ENCODE measurements at places on chromosomes 5 and 9.
A peak's percentile ranks its signal among the peaks of the same experiment; 100 is the strongest.

DNA sequence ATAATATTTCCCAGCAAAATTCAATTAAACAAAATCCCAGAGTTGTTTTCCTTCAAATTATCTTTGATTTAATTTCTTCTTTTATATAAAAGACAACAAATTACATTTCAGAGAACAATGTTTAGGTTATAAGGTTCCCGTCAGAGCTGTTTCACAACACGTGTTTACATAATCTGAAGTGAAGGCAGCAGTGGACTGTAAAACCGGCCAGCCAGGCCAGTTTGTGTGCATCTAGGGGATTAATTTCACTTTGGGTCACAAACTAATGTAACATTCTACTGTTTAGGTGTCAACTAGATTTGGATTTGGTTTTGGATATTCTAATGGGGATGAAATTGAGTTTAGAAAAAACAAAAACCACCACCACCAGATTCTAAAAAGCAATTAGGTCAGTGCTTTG is 86.5 kb upstream of the PLPP1 start:
- no peak for DNase-seq

GRCh38 chr9:36623280-36623679 is 50.6 kb downstream of the MELK start:
- DNase-seq = no peak

GRCh38 chr5:67160985-67161384 is 35.6 kb downstream of the CD180 start:
- no peak for DNase-seq

DNA sequence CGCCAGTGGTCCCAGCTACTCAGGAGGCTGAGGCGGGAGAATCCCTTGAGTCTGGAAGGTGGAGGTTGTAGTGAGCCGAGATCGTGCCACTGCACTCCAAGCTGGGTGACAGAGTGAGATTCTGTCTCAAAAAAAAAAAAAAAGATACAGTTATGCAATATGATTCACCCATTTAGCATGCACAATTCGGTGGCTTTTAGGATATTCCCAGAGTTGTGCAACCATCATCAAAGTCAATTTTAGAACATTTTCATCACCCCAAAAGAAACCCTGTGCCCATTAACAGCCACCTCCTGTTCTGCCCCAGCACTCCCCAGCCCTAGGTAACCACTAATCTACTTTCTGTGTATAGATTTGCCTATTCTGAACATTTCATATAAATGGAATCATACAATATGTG is 4.3 kb upstream of the DHFR start:
- no peak for DNase-seq

- no peak for DNase-seq
Observed at GRCh38 chr5:168784454-168784853, 205.3 kb upstream of the PANK3 start.

DNA sequence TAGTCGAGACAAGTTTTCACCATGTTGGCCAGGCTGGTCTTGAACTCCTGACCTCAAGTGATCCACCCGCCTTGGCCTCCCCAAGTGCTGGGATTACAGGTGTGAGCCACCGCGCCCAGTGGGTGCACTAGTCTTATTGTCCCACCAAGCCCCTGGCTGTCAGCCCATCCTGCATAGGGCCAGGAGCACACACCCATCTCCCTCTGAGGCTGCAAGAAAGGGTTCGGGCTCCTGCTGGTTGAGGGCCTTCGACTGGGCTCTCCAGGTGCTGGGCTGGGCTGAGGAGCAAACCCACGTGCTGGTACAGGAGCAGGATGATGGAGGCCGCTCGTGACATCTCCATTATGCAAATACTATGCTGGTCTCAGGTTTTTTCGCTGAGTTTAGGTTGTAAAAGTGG is 25.1 kb upstream of the RNF130 start:
- DNase-seq = no peak

DNA sequence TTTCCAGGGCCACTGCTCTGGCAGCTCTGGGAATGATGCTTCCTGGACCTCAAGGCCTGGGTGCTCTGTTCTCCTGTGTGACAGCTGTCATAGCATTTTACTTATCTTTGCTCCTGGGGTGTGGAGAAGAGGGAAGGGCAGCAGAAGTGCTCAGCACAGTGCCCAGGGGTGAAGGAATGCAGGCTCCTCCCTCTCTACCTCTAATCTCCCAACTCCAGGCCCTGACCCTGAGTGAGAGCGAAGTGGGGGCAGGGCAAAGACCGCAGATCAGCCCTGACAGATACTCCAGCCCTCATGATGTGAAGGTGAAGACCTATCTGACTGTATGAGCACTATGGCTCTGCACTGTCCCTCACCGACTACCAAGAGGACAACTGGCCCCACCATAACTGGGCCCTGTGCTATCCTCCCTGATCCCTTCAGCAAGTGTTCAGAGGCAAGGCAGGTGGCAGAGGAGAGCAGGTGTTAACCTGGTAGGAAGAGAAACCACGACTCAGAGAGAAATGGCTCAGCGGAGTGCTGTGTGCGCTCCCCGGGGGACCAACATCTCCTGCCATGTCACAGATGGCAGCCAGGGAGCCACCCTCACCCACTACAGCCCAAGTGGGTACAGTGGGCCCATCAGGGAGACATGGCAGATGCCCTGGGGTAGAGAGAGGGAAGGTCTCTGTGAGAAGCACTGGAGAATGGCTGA is 16.8 kb downstream of the ACSL6 start:
- no peak for DNase-seq

DNA sequence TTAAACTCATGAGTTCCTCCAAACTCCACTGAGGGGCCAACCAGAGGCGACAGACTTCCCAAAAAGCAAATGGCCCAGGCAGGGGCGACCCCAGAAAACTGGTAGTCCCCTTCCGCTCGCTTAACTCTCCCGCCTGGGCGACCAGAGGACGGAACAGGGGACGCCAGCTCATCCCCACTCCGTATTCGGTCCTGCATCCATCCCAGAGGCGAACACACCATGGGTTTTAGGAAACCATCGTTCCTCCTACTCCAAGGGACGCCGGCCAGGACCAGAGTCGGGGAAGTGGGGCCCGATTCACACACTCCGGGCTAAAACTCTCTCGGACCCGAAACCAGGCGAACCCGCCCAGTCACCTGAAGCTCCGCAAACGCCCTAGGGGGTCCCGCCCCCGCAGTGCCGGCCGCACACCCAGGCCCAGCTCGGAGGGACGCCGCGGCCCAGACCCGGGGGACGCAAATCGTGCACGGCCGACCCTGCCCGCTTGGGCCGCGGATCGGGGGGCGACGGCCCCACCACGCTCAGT is 478 bp downstream of the TEX10 start:
- DNase-seq = peak; percentile 16

DNA sequence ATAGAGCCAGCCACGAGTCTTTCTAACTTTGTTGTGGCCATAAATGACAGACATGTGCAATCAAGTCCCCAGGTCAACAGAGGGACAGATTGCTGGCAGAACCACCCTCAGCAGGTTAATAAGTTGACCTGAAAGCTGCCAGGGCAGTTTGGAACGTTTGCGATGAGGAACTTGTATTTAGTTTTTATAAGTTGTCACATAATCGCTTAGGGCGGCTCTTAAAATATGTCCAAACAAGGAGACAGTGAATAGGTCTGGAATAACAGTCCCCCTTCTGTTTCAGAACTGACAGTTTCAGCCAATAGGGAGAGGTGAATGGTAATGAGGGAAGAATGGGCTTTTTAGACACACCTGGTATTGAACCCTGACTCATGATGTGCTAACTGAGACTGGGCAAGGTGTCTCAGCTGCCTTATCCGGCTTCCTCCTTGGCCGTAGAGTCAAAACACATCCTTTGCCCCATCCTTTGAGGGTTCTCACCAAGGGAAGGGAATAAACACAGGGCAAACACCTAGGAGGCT is 33.6 kb upstream of the GABRP start:
- no peak for DNase-seq

GRCh38 chr9:121650217-121651007 is 1.0 kb upstream of the DAB2IP start:
- DNase-seq = no peak

GRCh38 chr9:97900103-97900737 is 22.1 kb downstream of the TRMO start:
- DNase-seq = no peak

GRCh38 chr9:21875893-21876292 is 73.5 kb downstream of the MTAP start:
- DNase-seq = no peak

GRCh38 chr9:112878752-112879151 is 11.9 kb downstream of the SLC46A2 start:
- no peak for DNase-seq

DNA sequence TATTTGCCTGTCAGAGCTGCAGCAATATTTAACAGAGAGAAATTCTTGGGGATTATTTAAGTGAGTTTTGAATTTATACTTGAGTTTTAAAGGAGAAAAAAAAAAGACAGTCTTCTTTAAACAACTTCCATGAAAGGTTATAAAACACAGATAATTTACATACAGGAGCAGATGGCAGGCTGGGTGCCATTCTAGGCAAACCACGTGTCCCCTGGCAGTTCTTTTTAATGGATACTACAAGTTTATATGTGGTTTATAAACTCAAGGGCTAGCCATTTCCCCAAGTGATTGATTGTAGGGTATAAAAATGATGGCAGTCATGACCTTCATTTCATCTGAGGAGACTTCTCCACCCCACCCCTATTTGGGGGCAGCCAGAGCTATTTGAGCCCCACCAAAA is 166.6 kb downstream of the FSTL4 start:
- no peak for DNase-seq

- DNase-seq = no peak
Observed at GRCh38 chr9:83061036-83061435, 1.9 kb downstream of the RASEF start.

DNA sequence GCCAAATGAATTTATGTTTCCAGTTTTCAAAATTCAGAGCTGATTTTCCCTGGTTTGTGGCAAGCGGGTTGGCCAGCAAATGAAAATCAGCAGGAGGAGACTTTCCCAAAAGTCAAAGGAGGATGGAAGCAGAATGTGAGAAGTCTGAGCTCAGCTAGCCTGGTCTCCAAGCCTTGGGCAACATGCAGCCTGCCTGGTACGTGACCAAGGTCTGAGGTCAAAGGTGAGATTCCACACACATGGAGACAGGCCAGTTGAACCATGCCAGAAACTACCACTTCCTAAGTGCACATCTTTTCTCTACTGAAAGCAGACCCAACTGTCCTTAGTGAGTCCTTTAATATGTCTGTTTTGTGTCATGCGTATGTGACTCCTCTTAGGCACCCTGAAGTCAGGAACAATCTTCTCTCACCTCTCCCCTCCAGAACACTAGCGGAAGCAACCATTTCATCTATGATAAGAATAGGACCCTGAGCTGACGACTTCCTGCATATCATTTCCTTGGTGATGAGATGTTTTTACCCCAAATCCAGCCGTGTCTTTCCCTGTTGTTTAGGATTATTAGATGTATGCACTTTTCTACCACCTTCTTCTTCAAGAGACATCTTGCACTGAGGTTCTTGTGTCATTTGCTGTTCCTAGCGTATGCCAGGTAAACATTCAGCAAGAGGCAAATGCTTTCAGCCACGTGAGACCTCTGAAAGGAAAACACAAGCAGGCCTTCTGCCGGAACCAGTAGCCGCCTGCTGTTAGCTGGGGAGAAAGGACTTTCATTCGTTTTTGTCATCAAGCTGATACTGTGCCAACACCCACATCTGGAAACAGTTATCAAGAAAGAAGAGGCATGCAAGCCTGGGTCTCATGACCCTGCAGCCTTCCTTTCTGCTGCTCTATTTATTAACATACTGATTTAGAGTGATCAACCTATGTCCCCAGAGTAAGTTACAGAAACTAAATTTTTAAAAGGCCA is 9.7 kb upstream of the TGFBI start:
- DNase-seq = no peak

GRCh38 chr9:27485158-27485557 is 38.9 kb upstream of the IFNK start:
- DNase-seq = no peak

DNA sequence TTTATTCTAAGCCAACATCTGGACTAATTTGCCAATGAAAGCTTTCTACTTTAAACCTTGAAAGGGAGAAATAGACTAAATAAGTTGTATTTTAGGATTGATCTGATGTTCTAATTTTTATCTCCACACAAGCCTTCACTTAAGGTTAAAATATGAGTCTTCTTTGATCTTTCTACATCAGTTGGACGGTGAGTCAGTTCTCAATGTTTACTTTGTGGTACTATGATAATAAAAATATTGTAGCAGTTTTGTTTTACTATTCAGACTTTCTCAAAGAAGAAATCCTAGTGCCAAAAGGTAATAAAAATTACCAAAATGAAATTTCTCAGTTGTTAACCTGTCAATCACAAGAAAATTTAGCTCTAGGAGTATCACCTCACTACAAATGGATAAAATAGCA is 203.5 kb upstream of the RGMB start:
- DNase-seq = no peak

DNA sequence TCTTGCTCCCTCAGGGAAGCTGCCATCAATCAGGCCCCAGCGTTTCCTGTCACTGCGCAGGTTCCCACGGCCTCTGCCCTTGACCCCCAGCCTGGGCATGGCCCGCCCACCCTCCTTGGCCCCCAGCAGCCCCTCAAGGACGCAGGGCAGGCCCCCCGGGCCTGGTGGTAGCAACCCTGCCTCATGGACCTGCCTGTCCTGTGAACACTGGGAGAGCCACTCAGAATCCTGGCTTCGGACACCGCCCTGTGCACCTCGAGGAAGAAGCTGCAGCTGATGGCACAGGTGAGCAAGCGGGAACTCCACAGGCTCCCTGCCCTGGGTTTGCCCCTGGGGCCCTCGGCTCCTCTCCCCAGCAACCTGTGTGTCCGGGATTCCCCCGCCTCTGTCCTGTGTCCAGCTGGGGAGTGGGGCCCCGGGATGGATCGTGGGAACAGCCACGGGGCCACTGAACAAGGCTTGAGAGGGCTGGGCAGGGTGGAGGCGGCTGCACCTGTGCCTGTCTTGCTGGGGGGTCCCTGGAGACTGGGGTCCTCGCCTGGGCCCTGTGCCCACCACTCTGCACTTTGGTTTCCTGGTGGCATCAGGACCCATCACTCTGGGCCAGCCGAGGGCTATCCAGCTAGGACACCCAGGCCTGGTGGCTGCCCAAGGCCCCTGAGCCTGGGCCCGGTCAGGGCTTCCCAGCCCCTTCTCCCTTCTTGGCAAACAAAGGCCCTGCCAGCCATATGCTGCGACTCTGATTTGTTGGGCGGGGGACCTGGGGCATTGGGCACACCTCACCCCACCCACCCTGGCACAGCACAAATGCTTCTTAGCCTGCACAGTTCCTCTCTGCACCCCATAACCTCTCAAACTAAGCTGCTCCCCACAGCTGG is 33.5 kb upstream of the EGFL7 start:
- no peak for DNase-seq

DNA sequence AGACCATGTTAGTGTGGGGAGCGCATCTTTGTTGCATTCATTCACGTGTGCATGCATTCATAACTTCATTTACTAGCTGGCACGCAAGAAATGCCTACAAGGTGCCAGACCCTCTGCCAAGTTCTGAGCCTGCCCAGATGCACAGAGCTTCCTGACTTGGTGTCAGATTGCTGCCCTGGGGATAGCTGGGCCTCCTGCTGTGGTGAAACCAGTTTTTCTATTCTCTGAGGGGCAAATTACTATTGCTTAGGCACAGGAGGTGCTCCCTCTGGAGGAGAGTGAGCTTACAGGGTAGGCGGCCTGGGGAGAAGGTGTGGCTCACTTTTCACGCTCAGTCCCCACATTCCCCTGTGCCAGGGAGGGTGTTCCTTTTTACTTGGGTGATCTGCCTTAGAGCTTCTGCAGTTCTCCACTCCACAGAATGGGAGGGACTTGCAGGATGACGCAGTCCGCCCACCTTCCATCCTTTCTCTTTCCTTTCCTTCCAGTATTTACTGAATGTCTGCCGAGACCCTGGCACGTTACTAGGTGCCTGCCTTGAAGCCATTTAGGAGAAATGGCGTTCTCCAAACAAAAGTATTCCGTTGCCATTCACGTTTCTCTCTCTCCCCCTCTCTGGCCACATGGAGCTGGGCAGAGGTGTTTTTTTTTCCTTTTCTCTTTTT is 27.9 kb upstream of the CTNNA1 start:
- no peak for DNase-seq

GRCh38 chr5:29208024-29208423 is 1985.5 kb upstream of the CDH6 start:
- DNase-seq = no peak

Data from stimulated activated CD8-positive, alpha-beta memory T cell treated with anti-CD3 and anti-CD28 coated beads, Interleukin-15, amount 100 ng/mL, for 48 hours (primary cell).